ENCODE measurements at places on chromosomes 2 and 18.

DNA sequence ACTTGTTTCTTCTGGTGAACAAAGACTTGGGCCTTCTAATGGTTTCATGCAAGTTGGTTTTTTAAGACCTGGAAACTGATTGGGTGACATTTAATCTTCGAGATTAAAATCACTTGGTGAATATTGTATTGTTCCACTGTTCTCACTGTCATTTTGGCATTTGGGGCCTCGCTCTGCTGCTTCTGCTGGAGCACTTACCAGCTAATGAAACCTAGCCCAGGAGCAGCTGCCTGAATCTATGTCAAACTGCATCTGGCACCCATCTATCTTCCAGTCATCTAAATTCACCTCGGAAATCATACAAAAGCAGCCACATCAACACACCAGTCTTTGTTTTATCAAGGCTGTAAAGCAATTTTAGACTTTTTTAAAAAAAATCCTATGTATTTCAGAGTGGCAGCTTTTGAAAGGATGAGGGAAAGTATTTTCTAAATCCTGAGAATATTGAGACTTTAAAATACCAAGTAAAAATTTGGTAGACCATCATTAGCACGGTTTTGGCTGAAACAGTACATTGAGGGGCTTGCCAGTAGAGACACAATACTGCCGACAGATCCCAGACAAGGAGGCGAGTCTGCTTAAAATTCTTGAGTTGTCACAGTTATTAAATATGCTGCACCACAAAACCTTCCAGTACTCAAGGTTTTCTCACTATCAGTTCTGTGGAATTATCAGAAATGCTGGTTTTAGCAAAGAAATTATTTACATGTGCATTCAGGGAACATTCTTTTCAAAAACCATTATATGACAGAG is 26.1 kb upstream of the SERTAD2 start:
- no peak for DNase-seq

DNA sequence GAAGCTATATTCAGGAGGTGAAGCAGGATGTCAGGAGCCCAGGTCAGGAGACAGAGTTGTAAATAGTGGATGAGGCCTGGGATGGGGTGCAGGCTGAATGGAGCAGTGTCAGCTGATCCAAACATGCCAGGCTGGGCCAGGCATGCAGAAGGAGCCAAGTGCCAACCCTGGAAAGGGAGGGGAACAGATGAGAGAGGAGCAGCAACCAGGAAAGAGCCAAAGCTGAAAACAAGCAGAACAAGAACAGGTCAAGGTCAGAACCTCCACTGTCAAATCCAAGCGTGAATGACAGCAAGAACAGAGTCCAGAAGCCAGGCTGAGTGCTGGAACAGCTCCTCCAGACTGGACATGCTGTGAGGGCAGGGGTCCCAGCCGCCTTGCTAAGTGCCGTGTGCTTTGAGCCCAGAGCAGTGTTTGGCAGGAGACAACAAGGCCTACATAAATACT is 49.2 kb upstream of the PPP1CB start:
- no peak for DNase-seq

- DNase-seq: no peak
These were observed at the start of gene TRABD2A for GRCh38 chr2:84880645-84881521. TSS of gene TRABD2A (minus strand) at chr2:84881084. CDS start at chr2:84881039, 45 bp downstream.

GRCh38 chr2:239201884-239202283 is 198.9 kb downstream of the HDAC4 start:
- DNase-seq: no peak

DNA sequence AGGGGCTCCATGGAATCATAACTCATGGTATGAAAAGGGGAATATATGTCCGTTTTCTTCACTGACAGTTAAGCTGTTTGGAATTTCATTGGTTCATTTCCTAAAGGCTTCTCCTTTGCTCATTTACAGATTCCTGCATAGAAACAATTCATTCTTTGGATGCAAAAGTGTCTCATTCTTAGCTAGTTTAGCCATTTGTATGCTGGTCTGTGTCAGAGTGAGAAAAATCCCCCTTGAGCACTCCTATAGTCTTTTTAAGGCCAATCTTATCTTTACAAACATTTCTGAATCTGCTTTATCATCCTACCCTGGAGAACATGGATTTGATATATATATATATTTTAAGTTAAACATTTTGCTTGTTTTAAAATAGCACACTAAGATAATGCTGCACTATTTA is 1260.9 kb upstream of the NRXN1 start:
- DNase-seq: no peak

- no peak for DNase-seq
These were observed 54.6 kb downstream of the ZFP36L2 start for GRCh38 chr2:43171789-43172188.

GRCh38 chr2:190320696-190321095 is 1.1 kb upstream of the HIBCH start:
- DNase-seq: no peak

DNA sequence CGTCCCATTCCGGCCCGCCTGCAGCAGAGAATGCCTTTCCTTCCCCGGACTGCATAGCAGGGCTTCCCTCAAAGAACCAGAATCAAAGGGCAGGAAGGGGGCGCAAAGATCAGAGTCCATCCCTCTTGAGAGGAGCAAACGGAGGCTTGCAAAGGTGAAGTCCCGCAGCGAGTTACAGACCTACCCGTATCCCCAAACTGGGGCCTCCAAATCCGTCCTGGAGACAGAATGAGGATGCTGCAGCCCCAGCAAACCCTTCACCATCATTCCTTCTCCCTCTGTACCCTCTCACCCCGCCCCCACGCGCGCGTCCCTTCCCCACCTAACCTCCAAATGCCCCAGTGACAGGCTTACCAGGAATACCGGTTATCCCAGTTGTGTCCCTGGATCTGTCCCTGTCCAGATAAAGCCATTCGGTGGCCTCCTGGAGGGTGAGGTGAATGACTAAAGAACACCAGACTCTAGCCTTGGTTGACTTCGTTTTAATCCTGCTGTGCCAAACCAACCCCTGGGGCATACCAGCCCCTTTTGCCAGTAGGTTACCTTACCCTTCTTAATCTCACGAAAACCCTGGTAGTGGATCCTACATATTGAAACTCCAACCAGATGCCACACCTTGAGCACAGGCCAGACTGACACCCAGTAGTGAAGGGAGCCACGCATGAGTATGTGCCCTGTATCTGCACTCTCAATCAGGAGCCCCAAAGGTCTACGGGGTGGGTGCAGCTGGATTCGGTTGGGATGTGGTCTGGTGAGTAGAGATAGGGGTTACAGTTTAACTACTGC is 961 bp upstream of the SLC40A1 start:
- DNase-seq: peak; percentile 33

GRCh38 chr2:215540658-215541057 is 104.8 kb upstream of the FN1 start:
- no peak for DNase-seq

GRCh38 chr18:79728931-79729586 is 49.5 kb downstream of the CTDP1 start:
- no peak for DNase-seq

DNA sequence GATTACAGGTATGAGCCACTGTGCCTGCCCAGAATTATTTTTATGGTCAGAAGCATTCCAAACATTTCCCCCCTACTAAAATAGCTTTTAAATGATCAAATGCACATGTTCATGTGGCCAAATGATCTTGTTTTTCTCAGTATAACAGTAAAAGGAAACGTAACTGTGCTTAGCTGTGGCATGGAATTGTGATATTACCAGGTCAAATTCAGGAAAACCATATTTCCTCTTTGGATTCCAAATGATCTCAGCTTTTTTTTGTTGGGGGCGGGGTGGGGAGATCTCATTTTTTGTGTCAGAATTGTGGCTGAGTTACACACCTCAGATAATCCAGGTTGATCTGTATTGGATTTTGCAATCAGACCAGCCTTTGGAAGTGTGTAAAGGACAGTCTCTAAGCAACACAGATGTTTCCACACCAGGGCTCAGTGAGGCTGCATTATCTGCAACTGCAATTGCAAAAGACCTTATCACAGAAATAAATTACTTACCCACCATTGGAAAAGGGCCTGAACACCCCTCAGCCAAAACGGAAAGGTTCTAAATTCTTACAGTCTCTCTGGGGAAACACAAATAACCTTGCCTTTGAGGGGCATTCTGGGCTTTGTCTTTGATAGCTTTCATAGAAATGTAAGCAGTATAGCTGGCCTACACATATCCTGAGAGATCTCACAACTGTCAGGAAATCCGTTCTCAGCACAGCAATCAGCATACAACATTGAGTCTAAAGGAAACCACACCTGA is 8.4 kb downstream of the CASP10 start:
- DNase-seq: peak; percentile 46

DNA sequence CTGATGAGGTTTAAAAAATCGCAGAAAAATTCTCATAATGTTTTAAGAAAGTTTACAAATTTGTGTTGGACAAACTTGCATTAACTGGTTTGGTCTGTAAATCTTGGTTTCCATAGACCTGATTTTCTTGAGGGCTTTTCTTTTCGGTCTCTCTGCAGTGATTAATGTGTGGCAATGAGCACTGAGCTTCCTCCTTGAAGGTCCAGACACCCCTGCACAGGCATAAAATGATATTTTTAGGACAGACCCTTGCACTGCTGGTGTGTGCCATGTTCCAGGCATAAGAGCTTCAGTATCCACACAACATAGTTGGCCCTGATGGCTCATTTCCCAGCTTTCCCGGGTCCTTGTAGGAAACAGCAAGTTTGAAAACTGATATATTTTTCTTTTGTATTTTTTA is 33.7 kb downstream of the MRPL33 start:
- DNase-seq: no peak

- DNase-seq: no peak
These were observed 164.7 kb downstream of the ALPK2 start for GRCh38 chr18:58464104-58464625.

GRCh38 chr18:67451960-67452359 is 64.6 kb downstream of the DSEL start:
- DNase-seq: no peak

- DNase-seq: no peak
These were observed 290.8 kb downstream of the GBX2 start for GRCh38 chr2:235877275-235877802.

DNA sequence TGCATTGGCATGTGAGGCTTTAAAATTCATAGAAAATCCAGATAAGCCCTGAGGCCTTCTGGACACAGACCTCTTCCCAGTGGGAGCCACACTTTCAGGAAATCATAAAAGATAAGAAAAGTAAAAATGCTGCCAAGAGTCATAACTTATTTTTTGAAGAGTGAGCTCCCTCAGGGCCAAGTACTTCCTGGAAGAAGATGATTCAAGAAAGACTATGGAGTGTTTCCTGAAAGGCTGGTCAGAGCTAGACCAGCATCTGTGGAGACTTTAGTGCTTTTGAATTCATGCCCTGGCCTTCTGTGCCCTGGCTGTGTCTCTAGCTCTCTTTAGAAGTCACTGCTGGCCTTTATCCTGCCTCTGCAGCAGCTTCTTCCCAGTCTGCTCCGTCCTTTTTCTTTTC is 6.4 kb upstream of the XDH start:
- no peak for DNase-seq

- peak; percentile 84 for DNase-seq
These were observed 138.3 kb upstream of the ID2 start for GRCh38 chr2:8543383-8544170.

GRCh38 chr2:109447251-109447661 is 166.5 kb downstream of the SEPTIN10 start:
- no peak for DNase-seq

DNA sequence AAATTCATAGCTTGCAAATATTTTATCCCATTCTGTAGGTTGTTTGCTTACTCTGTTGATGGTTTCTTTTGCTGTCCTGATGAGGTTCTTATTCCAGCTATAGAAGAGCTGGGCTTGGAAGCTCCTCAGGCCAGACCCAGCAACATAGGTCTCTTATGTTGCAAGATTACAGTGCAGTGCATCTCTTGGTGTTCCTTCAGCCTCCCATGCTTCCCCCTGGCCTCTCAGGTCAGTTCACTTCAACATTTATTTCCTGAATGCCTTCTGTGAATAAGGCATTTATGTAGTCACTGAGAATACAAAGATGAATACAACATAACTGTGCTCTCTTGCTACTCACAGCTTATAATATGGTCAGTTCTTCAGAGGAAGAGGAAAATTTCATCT is 179.0 kb upstream of the SLC39A10 start:
- no peak for DNase-seq

DNA sequence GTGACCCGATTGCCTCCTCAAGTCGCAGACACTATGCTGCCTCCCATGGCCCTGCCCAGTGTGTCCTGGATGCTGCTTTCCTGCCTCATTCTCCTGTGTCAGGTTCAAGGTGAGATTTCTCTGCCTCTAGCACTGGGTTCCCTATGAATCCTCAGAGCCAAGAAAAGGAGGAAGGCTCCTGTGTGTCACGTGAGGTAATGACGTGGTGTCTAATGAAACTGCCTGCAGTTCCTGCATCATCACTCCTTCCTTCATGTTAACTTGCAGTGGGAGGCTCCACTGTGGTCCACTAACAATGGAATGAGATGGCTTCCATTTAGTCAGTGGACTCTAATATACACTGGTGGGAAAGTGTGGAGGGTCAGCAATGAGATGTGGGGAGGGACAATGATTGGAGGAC is 559 bp downstream of the REG3G start:
- no peak for DNase-seq

- DNase-seq: no peak
These were observed 30.9 kb downstream of the HAUS1 start for GRCh38 chr18:46134920-46135675.
